T47D (cell line): ENCODE measurements at places on chromosomes 13 and 19.

- DNase-seq, result no peak
These were observed 18.8 kb upstream of the MTRF1 start for GRCh38 chr13:41282129-41282571.

DNA sequence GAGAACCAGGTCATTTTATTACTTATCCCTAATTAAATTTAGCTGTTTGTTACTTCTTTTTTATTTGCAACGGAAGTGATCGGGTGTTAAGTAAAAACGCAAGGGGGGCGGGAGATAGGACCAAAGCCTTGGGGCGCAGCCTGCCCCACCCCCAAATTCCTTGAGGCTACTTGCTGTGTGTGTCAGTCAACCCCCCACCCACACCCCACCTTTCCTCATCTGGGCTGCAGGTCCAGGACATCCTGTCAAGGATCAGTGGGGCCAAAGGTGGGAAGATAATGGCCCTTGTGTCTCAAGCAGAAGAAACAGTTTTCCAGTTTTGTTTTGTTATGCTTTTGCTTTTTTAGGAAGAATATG lies 1.2 kb upstream of the FOXO1 start:
- DNase-seq, result no peak

GRCh38 chr13:83121896-83122295 lies 760.4 kb downstream of the SLITRK1 start:
- no peak for DNase-seq

- DNase-seq, result peak; percentile 78
These were observed 10.3 kb upstream of the BBC3 start for GRCh38 chr19:47240996-47241918.

DNA sequence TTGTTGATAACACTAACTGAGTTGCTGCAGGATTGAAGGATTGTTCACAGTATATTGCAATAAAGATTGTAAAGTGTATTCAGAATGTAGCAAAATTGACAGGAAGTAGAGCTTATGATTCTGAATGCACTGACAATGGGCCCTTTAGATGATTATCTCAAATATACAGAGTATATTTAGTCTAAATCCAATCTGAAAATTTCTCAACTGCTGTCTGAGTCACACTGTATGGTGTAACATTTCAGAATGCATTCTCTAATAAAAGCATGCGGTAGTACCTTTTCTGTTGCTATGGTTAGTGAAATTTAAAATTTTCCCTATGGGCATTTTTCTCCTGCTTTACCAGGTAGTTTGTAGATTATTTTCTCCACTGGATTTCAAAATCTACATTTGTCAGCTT lies 365.2 kb downstream of the PCDH17 start:
- DNase-seq, result no peak

DNA sequence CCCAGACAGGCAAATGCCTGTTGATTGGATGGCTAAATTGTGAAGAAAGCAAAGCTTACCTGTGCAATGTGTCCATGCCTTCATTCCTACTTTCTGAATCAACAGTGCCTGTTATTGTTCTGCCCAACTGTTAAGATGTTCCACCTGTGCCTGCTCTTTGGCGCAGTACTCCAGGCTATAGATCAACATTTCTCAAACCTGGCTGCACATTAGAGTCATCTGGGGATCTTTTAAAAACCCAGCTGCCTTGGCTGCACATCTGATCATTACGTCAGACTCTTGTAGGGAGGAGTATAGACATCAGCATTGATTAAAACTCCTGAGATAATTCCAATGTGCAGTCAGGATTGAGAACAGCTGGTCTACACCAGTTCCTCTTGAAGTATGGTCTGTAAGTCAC lies 16.2 kb upstream of the CPB2 start:
- DNase-seq, result no peak

DNA sequence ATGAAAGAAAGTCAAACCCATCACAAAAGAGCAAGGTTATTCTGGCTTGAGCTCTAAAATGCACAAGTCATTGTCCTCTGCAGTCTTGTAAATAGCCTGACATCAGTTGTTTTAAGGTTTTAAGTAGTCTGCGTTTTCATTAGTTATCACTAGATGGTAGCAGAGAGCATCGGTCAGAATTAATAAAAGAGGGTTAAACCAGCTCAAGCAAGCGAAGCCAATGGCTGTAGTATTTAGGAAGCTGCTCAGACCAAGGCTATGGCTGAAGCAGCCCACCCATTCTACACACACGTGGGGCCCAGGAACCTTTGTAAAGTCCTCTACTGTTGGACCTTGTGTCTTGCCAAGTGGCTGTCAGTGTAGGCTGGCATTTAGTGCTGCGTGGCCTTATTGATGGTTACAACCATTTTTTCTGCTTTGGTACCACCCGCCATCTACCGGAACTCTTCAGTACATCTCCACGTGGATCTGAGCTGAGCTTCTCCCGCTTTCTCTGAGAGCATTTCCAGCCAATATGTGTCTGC lies 13.3 kb upstream of the ZNF57 start:
- DNase-seq, result peak; percentile 31

DNA sequence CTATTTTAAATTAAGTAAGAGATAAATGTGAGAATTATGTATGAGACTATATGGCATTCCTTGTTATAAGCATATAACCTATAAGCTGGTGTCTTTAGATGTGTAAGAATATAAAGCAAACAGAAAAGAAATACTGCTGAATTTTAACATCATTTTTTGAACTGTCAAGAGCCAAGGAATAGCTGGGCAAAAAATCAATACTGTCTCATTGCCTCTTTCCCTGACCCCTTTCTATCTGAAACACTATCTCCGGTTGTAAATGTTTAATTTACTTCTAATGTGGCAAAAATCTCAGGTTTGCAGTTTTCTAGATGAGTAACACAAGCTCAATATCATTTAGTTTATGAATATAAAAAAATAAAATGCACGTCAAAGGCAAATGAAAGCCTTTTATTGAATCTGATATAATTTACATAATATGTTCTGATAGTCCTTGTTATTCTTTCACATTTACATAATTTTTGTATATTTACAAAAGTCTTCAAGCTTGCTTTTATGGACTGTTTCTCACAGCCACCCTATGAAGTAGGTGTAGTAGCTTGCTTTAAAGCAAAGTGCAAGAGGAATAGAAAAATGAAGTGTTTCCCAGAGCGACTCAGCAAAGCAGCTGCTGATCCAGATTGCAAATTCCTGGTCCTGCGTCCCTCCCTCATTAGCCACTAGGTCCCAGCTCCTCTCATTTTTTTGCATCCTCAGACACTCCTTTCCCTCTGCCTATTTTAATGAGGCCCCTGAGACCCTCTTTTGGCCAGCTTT lies 188.2 kb upstream of the RFC3 start:
- DNase-seq, result no peak

DNA sequence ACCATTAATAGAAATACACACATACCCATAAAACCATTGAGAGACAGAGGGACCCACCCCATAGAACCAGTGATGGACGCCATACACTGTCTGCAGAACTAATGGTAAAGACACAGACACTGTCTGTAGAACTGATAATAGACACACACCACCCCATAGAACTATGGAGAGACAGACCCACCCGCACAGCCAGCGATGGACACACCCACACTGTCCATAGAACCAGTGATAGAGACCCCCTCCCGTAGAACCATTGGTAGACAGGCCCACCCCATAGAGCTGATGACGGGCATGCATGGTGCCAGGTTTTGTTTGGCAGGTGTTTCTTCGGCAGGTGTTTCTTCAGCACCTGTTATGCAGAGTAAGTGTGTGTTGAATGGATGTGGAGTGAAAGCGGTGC lies 88.3 kb upstream of the TEX29 start:
- DNase-seq, result no peak

DNA sequence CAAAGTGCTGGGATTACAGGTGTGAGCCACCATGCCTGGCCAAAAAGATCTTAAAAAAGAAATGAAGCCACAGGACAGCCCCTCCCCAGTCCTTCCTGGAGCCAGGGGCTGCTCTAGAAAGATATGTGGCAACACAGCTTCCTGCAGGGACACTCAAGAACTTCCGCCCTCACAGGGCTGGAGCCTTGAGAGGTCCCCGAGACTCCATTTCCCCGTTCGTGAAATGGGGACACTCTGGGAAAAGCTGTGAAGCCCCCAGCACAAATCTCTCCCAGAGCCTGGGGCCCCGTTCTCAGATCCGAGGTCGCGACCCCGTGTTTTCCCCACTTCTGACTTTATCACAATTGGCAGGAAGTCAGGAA lies 2.5 kb upstream of the GPX4 start:
- DNase-seq, result no peak

DNA sequence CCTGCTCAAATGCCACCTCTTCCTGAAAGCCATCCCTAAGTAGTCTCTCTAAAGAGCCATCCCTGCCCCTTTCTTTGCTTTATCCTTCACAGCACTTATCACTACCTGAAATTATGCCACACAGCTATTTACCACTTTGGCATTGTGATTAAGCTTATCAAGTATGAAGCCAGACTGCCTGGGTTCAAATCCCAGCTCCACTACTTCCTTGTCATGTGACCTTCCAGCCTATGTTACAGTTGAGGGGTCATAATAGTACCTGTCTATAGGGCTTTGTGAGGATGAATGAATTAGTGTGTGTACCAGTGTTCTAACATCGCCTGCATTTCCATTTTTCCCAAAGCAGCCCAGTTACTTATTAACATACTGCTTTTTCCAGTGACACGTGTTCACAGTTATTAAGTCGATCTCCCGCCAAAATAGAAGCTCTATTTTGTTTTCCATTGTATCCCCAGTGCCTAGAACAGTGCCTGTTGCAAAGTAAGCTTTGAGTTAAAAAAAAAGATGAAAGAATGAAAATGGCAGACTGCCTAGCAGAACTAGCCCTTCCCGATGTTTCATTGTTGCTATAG lies 32.8 kb downstream of the ZSWIM9 start:
- no peak for DNase-seq
